CD8-positive, alpha-beta memory T cell (primary cell): ENCODE measurements at places on chromosomes 2 and 18.

- DNase-seq = no peak
Observed at GRCh38 chr2:218960309-218961165, 1.1 kb downstream of the CDK5R2 start.

DNA sequence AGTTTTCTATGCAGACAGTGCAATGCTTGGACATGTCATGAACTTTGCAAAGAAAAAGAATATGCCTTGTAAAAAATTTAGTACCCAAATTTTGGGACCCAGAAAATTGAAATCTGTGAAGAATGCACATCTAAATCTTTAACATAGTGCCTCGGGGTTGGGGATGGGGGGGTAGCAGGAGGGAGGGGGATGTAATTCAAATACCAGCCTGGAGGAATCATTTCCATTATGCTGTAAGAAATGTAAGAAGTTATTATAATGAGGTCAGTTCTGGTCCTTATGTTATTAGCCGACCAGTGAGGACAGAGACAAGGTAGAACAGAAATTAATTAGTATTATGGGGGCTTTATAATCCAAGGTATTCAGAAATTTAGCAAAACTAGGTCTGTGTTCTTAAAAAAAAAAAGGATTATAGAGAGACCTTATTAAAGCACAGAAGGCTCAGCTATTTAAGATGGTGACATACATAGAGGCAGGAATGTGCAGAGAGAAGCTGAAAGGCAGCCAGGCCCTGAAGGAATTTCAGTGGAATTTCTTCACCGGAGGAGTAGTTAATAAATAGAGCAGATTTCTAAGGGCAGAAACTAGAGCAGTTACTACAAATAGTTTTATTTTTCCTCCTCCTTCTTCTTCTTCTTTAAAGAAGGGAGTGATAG is 89.0 kb upstream of the RBMS1 start:
- DNase-seq = no peak

DNA sequence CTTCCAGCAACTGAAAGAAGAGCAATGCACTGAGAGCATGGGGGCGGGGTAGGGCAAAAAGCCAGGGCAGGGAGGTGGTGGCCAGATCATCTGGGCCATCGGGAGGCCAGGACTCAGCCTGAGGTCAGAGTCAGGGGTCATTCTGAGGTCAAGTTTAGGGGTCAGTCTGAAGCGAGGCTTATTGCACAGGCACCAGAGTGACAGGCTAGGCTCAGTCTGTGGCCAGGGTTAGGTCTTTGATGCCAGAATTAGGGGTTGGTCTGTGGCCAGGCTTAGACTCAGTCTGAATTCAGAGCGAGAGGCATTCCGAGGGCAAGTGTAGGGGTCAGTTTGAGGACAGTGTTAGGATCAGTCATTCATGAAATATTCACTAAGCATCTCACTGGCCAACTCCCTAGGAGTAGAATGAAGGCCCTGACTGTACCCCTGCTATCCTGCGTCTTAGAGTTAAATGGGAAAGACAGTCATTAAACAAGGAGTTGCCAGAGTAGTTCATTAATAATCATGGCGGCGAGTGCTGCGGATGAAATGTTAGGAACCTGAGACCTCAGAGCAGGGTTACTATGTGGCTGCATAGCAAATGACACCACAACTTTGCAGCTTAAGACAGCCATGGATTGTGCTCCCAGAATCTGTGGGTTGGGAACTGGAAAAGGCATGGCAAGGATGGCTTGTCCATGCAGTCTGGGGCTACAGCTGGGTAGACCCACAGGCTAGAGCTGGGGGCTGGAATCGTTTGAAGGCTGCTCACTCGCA is 198.7 kb downstream of the CYP26B1 start:
- no peak for DNase-seq

GRCh38 chr2:204225671-204226073 is 289.1 kb downstream of the ICOS start:
- no peak for DNase-seq

GRCh38 chr2:125296742-125297141 is 1271.7 kb downstream of the CNTNAP5 start:
- DNase-seq = no peak

GRCh38 chr2:109185338-109185737 is 56.3 kb downstream of the SH3RF3 start:
- no peak for DNase-seq

DNA sequence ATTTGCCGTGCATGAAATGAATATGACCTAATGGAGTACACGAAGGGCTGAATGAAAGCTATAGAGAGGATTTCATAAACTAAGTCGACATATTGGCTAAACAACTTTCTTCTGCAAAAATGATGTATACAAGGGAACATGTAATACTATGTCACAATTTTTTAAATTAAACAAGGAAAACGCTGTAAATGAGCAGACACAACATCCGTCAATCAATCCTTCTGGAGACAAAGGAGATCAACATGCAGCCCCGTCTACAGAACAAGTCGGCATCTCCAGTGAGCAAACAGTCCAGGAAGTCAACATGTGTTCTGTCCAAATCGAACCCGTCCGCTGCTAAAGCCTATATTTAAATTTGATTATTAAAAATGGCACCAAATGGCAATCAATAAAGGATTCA is 180.8 kb downstream of the TCF4 start:
- DNase-seq = no peak

- DNase-seq = no peak
Observed at GRCh38 chr2:173171924-173172643, 96.4 kb downstream of the MAP3K20 start.

DNA sequence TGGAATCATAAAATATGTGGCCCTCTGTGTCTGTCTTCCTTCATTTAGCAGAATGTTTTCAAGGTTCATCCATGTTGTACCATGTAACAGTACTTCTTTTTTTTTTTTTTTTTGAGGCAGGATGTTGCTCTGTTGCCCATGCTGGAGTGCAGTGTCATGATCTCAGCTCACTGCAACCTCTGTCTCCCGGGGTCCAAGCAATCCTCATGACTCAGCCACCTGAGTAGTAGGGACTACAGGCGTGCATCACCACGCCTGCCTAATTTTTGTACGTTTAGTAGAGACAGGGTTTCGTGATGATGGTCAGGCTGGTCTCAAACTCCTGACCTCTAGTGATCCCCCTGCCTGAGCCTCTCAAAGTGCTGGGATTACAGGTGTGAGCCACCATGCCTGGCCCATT is 31.2 kb downstream of the RAB1A start:
- no peak for DNase-seq

DNA sequence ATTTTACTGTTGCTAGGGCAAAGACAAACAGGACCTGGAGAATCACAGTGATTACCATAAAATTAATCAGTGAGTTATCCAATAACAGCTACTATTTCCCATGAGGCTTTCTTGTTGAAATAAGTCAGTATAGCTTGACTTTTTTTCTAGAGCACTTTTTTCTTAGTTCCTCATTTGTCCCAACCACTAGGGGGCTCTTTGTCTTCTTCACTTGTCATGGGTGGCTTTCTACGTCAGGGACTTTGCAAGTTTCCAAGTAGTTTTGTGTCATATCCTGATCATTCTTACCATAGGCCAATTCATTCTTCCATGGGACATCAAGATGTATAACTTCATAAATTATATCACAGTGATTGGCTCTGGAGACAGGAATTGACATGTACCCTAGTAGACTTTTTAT is 1019.6 kb upstream of the PIK3C3 start:
- no peak for DNase-seq

GRCh38 chr18:67735506-67735905 is 219.0 kb upstream of the DSEL start:
- DNase-seq = no peak

- no peak for DNase-seq
Observed at GRCh38 chr18:35158728-35159450, 81.9 kb upstream of the ZNF397 start.

GRCh38 chr2:95379371-95379831 is 23.1 kb upstream of the FAHD2A start:
- DNase-seq = no peak

DNA sequence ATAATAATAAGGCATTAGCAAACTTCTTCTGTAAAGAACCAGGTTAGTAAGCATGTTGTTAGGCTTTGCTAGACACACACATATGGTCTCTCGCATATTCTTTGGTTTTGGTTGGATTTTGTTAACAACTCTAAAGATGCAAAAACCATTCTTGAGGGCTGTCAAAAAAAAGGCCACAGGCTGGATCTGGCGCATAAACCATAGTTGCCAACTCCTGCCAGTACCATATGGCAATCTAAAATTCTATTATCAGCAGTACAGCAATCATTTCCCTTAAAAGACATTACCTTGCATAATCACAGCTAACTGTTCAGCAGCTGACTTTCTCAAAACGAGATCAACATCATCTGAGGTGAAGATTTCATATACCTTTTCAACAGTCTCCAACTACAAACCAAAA is 63.5 kb downstream of the RTTN start:
- DNase-seq = no peak

GRCh38 chr2:15613736-15614429 is 22.2 kb downstream of the DDX1 start:
- DNase-seq = no peak

- no peak for DNase-seq
Observed at GRCh38 chr2:230202430-230203109, 17.2 kb downstream of the SP110 start.

DNA sequence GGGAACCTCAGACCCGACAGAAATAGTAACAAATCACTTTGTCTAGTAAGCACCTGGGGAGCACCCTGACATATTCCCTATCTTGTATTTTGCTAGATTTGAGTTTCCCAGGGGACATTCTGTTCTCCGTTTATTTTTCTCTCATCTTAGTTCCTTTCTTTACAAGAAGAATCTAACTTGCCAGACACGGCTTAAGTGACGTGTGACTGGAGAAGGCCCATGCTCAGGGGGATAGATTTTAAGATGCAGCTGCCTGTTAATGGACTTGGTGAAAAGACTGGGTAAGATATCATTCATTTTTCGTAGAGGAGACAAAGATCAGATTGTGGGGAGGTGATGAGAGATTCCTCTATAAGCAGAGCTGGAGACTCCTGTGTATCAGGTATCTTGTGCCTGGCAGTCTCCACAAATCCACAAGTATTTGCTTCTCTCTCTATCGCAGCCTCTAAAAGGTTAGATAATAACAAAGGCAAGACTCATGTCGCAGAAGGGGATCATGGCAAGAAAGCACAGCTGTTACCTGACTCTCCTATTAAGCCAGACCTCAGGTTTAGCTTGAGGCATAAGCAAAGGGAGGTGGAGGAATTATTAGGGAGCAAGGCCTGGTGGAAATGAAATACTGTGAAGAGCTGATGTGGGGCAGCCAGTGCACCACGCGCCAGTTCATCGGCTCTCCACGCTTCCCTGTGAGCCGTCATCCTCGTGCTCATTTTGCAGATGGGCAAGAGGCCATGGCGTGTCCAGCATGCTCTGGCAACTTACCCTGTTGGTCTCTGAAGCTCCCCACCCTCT is 347.2 kb upstream of the TNP1 start:
- no peak for DNase-seq

- no peak for DNase-seq
Observed at GRCh38 chr2:218832081-218832480, 478 bp upstream of the PRKAG3 start.

DNA sequence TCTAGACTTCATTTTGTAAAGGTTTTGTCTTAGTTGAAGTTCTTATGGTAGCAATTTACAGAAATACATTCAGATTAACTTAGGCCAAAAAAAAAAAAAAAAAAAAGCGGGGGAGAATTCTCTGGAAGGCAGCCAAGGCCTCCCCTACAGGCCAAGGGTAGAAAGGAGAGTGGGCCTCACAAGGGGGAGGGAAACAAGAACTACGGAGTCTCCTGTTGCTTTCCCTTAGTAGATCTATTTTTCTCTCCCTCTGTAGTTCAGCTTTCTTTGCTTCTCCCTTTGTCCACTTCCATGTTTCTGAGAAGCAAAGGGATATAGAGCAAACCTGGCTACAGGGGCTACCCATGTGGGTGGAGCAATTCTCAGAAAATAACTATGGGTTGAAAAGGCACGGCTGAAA is 2.4 kb upstream of the STK11IP start:
- DNase-seq = no peak

DNA sequence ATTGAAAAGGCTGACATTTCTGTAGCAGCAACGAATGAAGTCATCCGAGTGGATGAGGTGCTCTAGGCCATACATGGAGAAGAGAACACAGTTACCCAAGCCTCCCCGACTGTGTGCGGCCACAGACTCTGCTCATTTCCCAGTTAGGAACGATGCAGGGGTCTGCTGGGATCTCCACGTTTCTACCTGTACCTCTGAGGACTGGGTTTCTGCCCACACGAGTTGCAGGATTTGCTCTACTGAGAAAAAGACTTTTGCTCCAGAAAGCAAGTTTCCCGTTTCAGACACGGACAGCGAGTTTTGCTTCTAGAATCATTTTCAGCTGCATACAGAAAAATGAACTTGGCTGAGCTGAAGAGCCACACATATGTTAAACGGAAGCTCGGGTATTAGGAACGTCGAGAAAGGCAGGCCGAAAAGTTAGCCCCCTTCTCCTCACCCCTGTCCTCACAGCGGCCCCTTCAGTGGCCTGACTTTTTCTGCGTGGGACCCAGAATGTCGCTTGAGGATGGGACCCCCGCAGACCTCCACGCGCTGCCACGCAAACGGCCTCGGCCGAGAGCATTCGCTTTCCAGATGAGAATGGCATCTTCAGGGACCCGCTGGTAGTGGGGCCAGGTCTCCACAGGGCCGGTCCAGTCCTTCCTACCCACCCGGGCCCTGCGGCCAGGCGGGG is 582 bp upstream of the RAB31 start:
- no peak for DNase-seq

DNA sequence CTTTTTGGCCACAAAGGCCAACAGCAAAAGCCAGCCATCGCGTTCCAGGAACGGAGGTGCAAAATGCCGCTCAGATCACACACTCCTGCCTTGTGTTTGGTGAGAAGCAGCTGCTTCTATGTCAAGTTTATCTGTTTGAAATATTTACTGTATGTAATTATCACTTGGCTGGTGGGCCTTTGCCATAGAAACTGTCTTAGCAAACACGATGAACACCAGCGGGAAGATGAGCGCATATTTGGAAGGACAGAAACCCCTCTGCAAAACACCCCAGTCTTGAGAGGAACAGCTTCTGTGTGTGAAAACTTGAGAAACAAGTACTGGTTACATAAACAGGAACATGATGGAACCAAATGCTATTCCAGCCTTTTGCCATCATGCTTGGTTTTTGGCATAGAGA is 59.7 kb downstream of the SCG2 start:
- DNase-seq = no peak

DNA sequence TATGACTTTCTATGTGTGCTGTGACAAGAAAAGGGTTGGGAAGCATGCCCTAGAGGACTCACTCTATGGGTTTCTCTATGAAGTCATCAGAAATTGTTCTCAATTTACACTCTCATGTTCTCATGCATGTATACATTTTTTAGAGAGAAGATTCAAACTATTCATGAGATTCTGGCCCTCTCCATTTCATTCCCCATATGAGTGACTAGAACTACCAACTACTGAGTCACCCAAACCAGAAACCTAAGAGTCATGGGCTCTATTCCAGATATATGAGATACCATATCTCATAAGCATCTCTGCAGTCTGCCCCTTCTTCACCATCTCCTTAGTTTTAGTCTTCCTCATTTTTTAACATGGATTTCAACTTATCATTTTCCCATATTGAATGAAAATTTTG is 87.7 kb downstream of the EXOC6B start:
- DNase-seq = no peak

- DNase-seq = peak; percentile 56
Observed at GRCh38 chr2:223727562-223727961, 109.8 kb downstream of the AP1S3 start.
